ENCODE measurements at places on chromosomes 7 and 10.

- peak; percentile 82 for DNase-seq
Observed at GRCh38 chr7:27199849-27200760, at the start of gene HOXA13. Gene HOXA13 (minus strand): TSS chr7:27200091. CDS start chr7:27200077, 14 bp downstream.

- DNase-seq, result peak; percentile 90
Observed at GRCh38 chr10:104300736-104301292, 31.8 kb downstream of the GSTO2 start.

DNA sequence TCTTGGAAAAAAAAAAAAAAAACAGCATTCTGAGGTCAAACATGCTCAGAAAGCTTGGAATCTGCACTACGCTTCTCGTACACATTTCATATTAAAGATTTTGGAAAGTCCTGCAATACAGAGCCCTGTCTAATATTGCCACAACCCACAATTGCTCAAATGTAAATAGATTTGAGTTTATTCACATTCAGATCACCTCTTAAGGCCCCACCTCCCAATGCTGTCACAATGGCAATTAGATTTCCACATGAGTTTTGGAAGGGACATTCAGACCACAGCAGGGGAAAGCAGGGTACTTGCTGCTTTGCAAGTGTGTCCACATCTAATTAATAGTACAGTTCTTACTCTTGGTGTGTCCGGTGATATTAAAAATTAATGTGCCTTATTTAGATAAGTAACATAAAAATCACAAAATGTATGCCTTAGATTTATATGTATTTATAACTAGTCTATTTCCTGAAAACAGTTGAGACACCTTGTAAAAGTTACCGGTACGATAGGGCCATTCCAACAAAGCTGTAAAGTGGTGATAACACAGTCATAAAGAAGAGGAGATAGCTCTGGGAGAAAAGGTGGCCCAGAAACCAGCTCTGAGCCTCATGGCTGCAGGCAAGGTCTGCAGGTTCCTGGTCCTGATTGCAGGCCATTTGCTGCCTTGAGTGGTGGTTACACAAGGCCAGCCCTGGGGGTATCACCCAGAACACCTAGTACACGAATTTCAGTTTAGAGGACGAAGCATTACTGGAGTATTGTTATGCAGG, 27.9 kb downstream of the EGFR start:
- DNase-seq, result no peak

DNA sequence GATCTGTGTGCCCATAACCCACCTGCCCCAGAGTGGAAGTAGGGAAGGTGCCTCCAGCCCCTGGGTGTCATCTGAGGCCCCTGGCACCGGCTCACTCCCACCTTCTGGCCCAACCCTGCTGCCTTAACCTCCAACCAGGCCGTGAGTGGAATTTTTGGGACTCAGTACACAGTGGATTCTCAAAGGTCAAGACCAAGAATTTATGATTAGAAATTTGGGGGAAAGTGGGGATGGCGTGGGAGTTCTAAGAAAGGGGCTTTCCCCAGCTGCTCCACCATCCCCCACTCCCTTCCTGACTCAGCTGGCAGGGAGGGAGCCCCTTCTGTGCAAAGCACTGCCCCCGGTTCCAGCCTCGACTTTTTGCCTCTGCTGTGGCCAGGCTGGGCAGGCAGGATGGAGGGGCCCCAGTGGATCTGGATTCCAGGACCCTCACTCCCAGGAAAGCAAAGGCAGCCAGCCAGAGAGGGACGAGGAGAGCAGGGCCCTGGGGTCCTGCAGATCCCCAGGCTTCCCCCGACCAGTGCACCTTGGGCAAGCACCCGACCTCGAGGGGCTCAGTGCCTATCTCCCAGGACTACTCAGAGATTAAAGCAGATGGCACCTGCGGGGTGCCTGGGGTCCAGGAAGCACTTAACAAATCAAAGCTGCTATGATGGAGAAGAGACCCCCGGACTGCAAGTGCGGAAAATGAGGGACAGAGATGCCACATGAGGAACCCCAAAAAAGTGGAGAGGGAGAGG, 12.8 kb downstream of the SPOCK2 start:
- no peak for DNase-seq
